Omental fat pad (tissue), 4 donors: ENCODE measurements at places on chromosomes 6 and 20. TPM values are rescaled to one million over a fixed set of nuclear protein-coding genes. Genes with fewer than 3 reads are reported as not detected.

The PEDS1 gene
- total RNA-seq: 61.5 TPM

GRCh38 chr6:21134356-21134755, 459.2 kb upstream of the SOX4 start:
- no peak for DNase-seq

- DNase-seq: no peak
Measured at GRCh38 chr6:14876778-14877613, 368.9 kb upstream of the JARID2 start.

The BEND6 gene
- total RNA-seq: 1.0 TPM

DNA sequence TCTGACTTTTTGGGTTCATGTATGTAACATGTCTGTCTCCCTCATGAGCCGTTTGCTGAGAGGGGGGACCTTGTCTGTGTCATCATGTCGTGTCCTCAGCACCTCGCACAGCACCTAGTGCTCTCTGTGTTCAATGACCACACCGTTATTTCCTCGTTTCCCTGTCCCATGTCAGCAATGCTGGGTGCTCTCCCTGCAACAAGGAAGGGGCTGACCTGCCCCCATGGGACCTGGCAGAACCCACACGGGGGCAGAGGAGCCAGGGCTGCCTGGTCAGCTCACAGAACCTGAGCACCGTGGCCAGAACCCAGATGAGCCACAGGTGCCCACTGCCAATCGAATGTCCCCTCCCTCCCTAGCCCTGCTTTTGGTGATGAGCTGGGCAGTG, 7.3 kb downstream of the ADA start:
- no peak for DNase-seq

DNA sequence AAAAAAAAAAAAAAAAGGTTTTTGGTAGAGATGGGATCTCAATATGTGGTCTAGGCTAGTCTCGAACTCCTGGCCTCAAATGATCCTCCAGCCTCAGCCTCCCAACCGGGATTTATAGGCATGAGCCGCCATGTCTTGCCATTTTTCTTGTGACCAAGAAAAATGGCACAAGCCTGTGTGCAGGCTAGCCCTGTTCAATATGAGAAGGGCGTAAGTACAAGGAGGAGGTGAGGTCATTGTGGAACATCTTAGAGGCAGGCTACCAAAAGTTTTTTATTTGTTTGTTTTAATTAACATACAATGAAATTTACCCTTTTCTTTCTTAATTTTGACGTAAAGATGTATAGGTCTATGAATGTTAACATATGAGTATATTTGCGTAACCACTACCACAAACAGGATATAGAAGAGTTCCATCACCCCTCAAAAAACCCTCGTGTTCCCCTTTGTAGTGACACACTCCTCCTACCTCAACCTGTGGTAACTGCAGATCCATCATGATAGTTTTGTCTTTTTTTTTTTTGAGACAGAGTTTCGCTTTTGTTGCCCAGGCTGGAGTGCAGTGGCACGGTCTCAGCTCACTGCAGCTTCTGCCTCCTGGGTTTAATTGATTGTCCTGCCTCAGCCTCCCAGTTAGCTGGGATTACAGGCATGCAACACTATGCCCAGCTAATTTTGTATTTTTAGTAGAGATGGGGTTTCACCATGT, 28.3 kb upstream of the KIF3B start:
- no peak for DNase-seq

DNA sequence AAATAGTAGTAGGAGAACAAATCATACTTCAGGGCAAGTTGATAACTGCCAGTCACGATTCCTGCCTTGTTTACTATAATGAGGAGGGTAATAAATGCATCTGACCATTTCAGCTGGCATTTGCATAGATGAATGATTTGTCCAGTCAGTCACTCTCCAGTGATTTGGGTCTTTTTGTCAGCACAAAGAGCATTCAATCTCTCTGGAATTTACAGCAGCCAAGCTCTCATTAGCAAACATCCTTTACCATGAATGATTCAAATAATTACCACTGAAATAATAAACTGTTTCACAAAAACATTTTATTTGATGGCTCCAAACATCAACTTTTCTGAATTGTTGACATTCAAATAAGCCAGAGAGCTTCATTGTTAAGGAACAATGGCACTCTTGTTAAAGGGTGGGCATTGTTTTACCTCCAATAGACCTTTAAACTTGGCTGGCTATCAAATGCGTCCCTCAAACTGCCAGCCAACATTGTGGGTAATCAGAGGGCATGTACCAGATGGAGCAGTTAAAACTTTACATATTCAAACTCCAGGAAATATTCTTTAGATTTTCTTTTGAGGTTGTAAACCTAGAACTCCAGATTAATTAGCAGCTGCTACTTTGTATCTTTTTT, 30.0 kb upstream of the FBXL4 start:
- DNase-seq: no peak

GRCh38 chr20:51604851-51605250, 62.3 kb upstream of the NFATC2 start:
- DNase-seq: no peak

DNA sequence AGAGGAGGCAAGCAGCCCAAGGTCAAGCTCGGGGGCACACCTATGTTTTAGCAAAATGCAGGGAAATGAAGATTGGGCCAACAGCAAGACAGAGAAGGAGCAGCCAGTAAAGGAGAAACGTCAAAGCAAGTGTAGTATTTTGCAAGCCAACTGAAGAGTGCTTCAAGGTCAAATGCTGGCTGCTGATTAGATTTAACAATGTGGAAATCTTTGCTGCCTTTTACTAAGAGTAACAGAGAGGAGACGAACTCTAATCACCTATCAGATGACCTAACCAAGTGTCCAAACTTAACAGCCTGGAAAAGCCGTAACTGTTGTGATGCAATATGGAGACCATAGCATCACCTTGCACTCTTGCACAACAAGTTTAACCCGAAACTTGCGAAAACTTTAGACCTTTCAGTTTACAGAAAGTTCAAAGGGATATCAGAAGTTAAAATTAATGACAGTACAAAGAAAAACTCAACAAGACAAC, 30.4 kb downstream of the AKIRIN2 start:
- DNase-seq: no peak

DNA sequence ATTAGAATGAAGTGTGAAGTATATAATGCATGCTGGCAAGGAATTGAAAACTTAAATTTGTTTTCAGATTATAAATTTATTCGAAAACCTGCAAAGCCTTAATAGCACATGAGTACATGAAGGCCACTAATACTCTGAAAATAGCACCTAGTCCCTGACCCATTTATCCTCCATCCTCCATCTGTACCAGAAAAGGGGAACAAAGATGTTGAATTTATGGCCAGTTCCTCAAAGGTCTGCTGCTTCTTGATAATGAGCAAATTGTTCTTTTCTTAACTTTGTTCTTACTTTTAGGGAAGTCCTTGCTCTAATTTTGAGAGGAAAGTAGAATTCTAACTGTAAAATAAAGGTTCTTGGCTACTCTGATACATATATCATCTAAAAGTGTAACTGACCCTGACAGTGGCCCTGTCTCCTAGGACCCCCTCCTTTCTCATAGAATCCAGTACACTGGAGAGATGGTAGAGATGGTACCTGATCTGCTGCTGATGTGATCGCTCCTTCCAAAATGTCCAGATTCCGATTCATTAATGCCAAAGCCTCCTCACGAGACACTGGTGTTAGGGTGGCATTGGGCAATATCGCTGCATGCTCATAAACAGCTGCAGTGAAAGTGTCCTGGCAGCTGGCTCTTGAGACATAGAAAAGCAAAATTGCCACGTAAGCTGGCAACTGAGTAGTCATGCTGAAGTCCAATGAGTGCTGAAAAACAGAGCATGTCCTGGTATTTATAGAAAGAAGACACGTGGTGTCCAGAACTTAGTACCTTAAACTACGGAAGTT, at the start of gene VNN1:
VNN1 (minus strand) TSS at position 704 of the 783 bp plus-strand sequence; CDS start at position 684, 20 bp downstream.
- DNase-seq: no peak

DNA sequence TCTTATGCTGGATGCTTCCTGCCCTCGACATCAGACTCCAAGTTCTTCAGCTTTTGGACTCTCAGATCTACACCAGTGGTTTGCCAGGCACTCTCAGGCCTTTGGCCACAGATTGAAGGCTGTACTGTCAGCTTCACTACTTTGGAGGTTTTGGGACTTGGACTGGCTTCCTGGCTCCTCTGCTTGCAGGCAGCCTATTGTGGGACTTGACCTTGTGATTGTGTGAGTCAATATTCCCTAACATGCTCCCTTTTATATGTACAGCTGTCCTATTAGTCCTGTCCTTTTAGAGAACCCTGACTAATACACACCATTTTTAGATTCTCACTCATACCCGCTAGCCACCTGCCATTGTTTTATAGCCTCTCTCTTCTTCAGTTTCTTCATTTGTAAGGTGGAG, 382.1 kb upstream of the TSHZ2 start:
- DNase-seq: no peak

- no peak for DNase-seq
Measured at GRCh38 chr6:129890701-129891100, 29.6 kb upstream of the TMEM244 start.

- DNase-seq: no peak
Measured at GRCh38 chr6:53795702-53796450, 1.1 kb downstream of the LRRC1 start.

The EYA2 gene
- 9.1 TPM for total RNA-seq

- DNase-seq: no peak
Measured at GRCh38 chr6:1082285-1082935, 229.5 kb upstream of the FOXQ1 start.

The BCAS1 gene
- 0.50 TPM for total RNA-seq

- DNase-seq: no peak
Measured at GRCh38 chr6:169859978-169860703, 108.7 kb downstream of the ERMARD start.

DNA sequence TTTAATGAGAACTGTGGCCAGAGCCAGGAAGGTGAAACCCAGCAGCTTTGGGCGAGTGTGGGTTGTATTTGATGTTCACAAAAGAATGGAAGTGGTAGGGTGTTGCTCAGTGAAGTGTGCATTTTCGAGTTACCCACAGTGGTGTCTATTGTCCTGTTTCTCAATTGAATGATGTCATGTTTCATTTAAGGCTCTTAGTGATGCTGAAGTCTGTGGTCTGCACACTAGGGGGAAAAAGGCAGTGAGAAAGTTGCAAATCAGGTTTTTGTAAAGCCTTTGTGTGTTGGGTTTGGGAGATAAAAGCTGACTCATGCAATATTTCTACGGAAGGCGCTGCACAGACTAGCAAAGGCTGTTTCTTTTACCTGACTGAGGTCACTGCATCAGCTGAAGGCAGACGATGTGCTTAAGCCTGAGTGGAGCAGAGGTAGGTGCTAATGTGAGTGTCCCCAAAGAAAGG, 121.1 kb downstream of the PLEKHG1 start:
- no peak for DNase-seq

The GNAS-AS1 gene
- total RNA-seq: 0.28 TPM

The STMND1 gene
- total RNA-seq: not detected

The CDH26 gene
- 0.60 TPM for total RNA-seq

GRCh38 chr20:14664101-14664500, 326.7 kb upstream of the FLRT3 start:
- DNase-seq: no peak

The IL17A gene
- total RNA-seq: not detected

DNA sequence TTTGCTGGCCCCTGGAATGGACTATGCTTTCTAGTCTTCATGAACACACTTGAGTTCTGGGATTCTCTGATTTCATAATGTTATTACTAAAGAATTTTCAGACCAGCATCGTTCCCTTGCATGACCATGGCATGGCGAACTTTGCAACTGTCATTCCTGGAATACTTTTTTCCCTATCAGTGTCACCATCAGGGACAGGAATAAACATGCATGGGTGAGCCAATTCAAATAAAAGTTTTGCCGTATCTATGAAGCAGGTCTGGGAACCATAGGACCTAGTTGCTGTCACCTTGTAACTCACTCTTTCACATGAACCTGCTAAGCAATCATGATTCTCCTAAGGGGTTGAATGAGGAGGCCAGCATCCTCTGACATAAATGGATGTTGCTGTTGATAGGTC, 68.2 kb upstream of the AGPAT4 start:
- no peak for DNase-seq

The GABRR1 gene
- not detected for total RNA-seq

The UNC5CL gene
- total RNA-seq: 0.84 TPM

The CENPW gene
- not detected for total RNA-seq

DNA sequence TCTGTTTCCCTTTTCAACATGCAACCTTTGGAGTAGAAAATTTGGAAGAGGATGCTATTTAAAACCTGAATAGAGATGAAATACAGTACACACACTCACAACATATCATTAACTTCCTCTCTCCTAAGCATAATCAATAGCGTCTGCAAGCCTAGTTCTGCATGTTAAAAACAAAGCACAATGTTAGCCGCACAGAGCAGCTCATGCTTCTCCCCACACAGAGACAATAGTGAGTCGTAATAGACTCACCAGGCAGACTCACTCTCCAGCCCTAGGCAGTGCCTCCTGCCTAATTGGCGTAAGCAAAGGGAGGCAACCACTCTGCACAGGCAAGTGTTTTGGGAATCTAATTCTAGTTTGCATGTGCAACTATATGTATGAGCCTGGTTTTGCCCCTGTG, 45.8 kb upstream of the ARID1B start:
- DNase-seq: no peak

DNA sequence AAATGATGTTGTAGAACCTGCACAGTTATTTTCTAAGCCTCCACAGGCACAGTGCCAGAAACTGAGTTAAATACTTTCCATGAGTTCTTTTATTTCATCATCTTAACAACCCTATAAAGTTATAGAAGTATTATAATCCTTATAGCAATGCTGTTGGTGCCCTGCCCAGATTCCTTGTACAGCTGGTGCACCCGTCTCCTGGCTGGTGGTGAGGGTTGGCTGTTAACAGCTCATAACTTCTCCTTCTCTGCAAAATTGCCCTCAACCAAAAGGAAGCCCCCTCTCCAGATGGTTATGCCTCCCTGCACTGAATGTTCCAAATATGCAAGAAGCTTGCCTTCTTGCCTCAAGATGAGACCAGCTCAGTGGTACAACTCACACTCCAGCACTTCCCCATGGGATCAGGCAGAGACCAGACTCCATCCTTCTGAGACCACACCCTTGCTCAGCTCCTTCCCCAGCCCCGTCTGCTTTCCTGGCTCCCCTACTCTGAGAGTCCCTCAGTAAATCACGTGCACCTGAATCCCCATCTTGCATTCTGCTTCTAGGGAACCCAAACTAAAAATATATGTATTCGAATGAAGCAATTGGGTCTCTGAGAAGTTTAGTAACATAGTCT, 304.4 kb upstream of the PLCB4 start:
- DNase-seq: no peak

GRCh38 chr6:158255275-158255988, 56.8 kb upstream of the TULP4 start:
- no peak for DNase-seq

The MYMX gene
- total RNA-seq: not detected

GRCh38 chr20:41619360-41620100, 1.4 kb upstream of the CHD6 start:
- no peak for DNase-seq

- no peak for DNase-seq
Measured at GRCh38 chr6:127918506-127919427, 17.9 kb upstream of the THEMIS start.

The PCSK2 gene
- not detected for total RNA-seq

- no peak for DNase-seq
Measured at GRCh38 chr20:4726710-4727397, 5.1 kb downstream of the PRND start.

The HNF4A gene
- not detected for total RNA-seq

DNA sequence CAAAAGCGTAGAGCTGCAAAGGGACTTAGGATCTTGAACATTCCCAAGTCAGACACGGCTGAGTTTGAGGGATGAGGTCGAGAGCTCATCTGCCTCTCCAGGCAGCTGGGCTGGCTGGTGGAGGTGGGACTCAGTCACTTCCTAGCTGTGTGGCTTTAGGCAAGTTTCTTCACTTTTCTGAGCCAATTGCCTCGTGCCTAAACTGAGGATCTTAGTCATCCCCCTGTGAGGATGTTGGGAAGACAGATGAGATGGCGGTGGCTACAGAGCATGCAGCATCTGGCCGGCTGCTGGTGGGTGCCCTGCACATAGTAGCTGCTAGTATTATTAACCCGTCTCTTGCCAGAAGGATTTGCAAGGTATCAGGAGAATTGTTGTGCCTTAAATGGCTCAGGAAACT, 27.5 kb downstream of the TFAP2C start:
- DNase-seq: no peak
